ENCODE measurements at places on chromosomes 4 and X.

DNA sequence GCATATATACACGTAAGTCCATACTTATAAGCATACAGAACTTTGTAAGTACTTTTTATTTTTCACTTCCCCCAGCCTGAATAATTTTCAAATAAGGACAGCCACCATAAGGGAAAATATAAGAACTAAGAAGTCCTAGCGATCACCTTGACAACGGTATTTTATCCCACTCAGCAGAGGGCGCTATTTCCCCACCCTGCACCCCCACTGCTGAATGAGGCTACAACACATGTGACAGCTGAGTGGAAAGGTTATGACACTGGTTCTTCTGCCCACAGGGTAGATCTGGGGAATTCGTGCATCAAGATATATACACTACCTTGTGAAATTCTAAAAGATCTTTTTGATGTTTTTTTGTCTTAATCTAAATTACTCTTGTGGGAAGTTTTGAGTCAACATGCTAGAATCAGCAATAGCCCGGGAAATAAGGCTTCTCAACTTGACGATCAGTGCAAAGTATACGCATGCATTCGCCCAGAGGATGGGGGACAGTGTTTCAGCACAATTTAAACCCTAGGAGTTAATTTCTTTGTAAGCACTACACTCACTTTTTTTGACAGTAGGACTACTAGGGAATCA lies 151.5 kb downstream of the CORIN start:
- DNase-seq = peak; percentile 37

DNA sequence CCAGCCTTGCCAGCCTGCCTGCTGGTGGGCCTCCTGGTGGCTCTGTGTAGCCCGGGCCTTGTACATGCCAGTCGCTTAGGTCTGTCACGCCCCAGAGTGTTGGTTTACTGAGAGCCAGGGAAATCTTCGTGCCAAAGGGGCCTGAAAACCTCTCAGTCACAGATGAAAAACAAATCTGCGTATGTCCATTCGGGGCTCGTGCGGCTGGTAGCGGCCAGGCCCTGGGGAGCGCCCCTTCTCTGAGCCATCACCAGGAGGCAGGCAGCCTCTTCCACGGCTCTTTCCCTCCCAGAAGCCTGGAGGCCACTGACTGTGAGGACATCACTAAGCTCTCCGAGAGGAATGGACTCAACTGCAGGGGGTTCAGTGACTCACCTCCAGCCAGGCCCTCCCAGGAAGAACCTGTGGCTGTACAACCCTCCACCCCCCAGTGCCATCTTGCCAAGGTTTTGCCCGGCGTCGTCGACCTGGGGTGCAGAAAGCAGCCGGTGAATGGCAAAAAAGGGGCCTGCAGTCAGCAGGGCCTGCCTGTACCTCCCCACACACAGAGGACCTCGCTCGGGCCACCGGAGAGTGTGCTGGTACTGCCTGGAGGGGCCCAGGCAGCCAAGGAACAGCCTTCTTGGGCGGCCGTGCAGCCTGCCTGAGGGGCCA lies 162.2 kb downstream of the BCOR start:
- DNase-seq = no peak

GRCh38 chr4:185238215-185238681 lies 28.9 kb downstream of the SNX25 start:
- peak; percentile 58 for DNase-seq

GRCh38 chr4:74873545-74874301 lies 59.2 kb upstream of the PARM1 start:
- DNase-seq = no peak

- no peak for DNase-seq
Observed at GRCh38 chrX:120357186-120357585, 4.7 kb upstream of the ATP1B4 start.

DNA sequence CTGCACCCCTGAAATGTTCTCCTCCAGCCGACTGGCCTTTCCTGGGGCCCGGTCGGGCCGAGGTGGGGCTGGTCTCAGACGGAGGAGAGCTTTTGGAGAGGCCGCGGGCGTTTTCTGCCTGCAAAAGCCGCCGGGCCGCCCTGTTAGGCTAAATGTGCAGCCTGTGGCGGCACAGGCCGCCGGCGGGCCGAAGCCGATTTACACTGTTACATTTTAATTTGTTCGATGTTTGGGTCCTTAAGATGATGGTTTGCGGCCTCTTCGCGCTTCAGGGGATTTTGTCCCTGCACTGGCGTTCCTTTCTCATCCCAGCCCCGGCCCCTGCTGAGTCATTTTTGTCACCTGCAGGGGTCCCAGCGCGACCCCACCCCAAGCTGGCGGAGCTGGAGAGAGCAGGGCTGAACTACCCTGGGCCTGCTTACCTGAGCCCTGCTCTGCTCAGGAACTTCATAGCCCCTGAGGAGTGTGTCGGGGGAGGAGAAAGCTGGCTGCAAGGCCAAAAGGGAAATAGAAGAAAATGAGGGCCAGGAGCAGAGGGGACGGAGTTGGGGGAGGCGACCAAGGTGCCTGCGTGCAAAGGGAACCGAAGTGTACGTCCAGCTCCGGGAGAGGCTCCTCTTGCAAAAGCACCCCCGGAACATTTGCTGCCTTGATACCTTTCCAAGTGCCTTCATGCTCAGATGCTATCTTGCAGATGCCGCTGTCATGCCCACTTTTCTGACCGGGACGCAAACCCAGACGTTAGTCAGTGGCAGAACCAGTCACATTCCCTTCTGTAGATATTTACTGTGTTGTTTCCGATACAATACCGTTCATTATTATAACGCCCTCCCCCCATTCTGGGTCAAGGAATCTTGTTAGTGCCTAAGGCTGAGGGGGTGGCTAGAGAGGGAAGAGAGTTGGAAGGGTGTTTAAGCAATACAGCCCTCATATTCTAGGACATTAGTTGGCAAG lies 977 bp upstream of the RBBP7 start:
- peak; percentile 21 for DNase-seq

DNA sequence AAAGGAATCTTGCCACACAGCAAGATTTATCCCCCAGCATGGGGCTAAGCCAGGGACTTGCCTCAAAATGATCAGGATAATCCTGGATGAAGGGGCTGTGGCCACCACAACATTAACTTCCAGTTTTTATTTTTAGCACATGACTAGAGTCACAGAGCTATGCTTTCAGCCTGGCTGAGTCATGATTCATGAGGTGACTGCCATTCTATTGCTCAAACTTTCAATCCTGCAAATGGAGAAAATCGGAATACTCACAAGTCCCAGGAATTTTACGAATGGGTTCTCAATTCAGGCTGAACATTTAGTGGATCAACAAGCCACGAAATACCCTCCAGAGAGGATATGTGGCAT lies 70.7 kb upstream of the HPGD start:
- DNase-seq = peak; percentile 31

DNA sequence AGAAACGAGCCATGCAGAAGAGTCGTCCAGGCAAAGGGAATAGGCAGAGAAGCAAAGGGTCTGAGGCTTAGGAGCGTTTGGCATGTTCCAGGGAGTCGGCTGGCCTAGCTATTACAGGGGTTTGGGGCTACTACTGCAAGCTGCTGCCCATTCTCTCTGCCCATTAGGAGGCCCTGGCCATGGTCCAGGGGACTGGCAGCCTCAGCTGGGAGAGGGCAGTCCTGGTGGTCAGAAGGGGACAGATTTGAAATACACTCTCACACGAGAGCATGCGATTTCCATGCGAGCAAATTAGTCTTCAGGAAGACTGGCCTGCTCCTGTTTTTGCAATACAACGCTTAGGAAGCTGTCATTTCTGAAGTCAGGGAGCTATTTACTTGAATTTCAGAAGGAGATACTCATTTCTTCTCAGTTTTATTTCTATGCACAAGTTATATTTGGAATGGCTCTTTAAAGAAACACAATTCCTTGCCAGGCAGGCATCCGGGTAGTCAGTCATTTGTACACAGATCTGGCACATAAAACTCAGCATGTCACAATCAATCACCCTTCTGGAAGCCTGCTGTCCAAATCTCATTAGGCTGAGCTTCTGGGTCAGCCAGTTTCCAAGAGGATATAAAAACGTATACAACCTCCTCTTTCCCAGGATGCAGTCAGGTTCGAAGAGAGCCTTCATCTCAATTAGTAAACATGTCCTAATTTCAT lies 27.0 kb downstream of the PROM1 start:
- no peak for DNase-seq

Measured in fibroblast of gingiva (primary cell).